Kidney (tissue), 22 donors: ENCODE measurements at places on chromosomes 7 and 10. TPM values are rescaled to one million over a fixed set of nuclear protein-coding genes. Genes with fewer than 3 reads are reported as not detected.

- no peak for DNase-seq
Observed at GRCh38 chr7:136142583-136142982, 165.4 kb upstream of the MTPN start.

GRCh38 chr10:12943425-12943824 lies 58.1 kb downstream of the CCDC3 start:
- no peak for DNase-seq

DNA sequence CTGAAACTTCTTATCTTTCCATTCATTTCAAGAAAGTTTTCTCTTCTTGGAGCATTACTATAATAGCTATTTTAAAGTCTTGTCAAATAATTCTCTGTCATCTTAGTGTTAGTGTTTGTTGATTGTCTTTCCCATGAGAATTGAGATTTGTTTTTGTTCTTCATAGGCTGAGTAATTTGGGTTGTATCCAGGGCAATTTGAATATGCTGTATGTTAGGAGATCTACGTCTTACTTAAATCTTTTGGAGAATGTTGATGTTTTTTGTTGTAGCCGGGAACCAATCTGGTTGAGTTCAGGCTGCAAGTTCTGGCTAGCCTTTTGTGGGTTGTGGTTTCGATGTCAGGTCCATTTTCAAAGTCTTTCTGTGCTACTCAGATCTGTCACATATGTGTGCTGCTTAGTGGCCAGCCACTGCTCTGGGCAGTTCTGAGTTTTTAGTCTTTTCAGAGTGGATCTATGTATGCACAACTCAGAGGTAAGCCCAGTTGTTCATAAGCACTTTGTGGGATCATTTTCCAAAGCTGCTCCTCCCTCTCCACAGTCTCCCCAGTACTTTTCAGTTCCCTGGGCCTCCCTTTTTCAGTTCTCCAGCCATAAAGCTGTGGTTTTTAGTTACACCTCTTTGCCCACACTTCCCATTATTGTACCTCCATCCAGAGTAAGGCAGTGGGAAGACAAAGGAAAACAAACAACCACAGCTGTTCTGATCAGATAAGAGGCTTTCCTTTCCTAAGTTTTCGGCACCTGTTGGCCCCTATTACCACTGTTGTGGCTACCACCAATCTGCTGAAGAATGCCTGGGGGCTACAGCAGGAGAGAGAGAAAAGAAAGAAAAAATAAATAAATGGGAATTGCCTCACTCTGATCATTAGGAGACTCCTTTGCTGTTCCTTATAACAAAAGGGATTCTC lies 4.7 kb upstream of the CCNJ start:
- no peak for DNase-seq

DNA sequence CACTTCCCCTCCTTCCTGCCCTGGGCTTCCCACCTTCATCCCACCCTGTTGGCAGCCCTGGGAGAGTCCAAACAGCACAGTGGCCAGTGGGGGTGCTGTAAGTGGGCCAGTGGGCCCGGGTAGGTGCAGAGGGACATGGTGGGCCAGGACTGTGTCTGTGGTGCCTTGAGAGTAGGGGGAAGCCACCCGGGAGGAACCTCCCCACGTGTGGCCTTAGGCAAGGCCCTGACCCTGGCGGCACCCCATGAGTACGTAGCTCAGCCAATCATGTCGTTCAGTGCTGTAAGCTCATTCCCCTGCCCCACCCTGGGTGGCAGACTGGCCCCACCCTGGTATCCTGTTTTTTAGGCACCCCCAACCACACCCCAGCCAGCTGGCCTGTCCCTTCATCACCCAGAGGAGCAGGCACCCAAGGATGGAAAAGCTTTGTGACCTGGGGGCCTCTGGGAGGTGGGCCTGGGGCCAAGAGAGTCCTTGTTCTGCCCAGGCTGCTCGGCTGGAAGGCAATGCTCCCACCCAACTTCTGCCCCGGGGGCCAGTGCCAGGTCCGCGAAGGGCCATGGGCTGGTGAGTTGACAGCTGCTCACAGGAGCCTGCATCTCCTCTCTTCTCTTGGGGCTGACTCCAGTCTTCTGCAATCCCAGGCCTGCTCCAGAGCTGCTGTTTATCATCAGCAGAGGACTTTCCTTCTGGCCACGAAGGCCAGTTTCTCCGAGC lies 41.6 kb downstream of the TSPAN15 start:
- DNase-seq: no peak

DNA sequence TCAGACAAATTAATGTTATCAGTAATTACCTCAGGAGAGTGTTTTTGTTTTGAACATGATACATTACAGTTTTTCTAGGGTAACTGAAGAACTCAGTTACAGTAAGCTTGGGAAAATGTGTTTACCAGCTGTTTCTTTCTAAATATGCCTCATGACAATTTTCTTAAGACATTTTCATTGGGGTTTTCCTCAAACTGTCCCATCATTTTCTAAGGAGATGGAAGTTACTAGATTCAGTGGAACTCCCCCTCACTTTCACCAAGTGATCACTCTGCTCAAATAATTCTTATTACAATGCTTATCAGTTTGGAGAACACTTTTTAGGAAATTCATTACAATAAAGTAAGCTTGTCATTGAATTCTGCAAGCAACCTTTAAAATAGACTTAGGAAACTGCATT lies 6.4 kb upstream of the SPAG6 start:
- DNase-seq: no peak

SPDYE5 gene
- not detected for total RNA-seq

CYP26C1 gene
- total RNA-seq: 0.35 TPM
